IPS DF 6.9 (cell line): ENCODE measurements at places on chromosomes 5 and 9.

DNA sequence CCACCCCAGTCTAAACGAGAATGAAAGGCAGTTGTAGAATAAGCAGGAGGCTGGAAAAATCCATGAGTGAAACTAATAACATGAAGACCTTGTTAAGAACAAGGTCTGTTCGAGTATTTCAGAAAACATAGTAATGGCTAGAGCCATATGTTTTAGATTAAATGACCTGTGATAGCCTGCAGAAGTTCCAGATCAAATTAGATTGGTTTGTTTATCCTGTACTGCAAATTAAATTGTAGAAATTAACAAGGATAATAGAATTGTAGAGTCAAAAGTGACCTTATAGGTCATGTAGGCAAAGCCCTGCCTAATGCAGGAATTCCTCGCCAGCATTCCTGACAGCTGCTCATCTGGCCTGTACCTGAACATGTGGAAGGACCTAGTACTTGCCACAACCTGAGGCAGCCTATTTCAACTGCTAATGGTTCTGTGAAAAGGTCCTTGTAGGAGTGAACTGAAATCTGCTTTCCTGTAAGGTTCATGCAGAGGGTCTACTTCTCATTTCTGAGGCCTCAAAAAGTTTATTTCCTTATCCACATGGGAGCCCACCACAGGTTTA, 17.2 kb downstream of the LIX1 start:
- no peak for DNase-seq

DNA sequence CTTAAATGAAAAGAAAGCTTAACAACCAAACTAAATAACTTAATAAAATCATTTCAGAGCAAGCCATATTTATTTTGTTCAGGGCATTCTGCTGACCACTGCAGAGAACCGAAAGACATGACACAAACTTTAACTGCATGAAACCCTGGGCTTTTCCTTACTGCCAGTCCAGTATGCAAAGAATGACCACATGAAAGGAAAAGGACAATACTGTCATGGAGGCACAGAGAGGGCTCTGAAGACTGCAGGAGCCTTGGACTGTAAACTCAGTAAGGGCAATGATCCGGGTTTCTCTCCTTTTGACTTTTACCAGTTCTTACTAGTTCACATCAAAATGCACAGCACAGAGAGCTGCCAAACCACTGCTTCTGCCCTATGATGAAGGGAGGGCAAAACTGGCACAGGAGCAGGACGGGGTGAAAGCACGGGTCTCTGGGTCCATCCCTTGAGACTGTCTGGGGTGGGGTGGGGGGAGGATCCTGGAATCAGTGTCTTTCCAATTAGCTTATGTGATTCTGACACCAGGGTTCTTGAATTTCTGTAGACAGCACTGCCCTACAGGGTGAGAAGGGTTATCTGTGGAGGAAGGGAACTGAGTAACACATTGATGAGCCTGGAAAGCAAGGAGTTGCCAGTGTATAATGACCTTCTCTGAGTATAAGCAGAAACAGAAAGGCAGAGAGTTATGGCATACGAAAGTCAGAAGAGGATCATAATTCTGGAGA, 44.7 kb downstream of the RNF130 start:
- DNase-seq = no peak

GRCh38 chr9:22120159-22120549, 111.0 kb upstream of the CDKN2B start:
- DNase-seq = no peak

DNA sequence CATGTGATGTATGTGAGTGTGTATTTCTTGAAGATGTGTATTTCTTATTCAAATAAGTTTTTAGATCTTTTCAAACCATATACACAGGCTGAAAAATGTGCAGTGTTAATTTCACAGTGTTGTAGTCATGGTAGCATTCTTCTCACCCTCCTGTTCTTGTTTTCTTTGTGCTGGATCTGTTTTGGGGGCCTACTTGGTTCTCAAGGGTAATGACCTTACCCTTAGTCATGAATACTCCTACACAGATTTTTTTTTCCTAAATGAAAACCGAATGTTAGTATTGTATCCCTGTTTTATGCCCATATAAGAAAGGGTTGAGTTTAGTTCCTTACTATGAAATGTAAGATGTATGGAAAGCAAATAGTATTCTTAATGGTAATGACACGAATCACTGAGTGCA, 88.0 kb downstream of the SLC44A1 start:
- no peak for DNase-seq

DNA sequence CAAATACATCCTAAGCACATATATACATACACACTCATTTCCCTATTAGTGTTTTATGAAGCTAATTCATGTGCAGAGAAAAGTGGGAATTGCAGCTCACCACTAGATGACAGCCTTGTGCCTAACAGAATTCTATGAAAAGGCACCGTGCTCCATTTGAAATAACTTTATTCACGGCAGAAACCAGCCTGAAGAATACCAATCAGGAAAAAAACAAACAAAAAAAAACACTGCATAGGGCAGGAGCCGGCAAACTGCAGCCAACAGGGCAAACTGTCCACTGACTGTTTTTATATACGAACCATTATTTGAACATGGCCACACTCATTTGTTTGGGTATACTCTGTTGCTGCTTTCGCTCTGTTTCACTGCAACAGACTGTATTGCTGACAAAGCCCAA, 33.6 kb downstream of the ERMP1 start:
- no peak for DNase-seq
